ENCODE measurements at places on chromosomes 6 and 20. TPM values are rescaled to one million over a fixed set of nuclear protein-coding genes. Genes with fewer than 3 reads are reported as not detected.

DNA sequence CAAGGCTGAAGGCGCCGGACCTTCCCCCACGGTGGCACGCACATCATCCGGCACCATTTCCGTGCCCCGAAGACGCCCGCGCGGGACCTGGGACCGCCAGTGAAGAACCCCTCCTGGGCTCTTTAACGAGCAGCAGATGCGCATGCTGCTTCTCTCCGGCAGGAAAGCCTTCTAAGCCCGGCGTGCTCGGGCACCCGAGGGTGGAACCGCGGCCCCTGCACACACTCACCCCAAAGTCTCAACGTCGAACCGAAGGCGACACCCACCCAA is 240 bp downstream of the FOXQ1 start:
- DNase-seq = no peak

MAFB gene
- total RNA-seq = 82.9 TPM

CAPN11 gene
- total RNA-seq = not detected

APMAP gene
- total RNA-seq = 38.4 TPM

GMPR gene
- total RNA-seq = 62.1 TPM

- DNase-seq = no peak
Observed at GRCh38 chr6:28215425-28215824, 9.7 kb upstream of the ZSCAN9 start.

PHACTR1 gene
- 42.9 TPM for total RNA-seq

ZNF311 gene
- 0.27 TPM for total RNA-seq

LIN28B gene
- not detected for total RNA-seq

DNA sequence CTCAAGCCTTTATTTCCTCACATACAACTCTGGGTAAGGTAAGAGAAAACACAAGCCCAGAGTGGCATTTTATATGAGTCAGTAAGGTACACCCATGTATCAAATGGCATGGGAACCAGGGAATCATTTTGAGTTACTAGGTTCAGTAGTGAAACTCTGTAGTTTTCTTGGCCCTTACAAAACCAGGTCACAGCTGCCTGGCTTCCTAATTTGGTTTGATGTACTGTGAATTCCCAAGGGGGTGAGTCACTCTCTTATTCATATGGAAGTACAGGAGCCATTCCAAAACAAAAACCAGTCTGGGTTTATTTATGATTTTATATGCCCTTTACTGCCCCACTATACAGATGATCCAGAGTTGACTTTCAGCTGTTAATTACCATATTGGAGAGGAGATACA is 70.7 kb downstream of the PDE7B start:
- no peak for DNase-seq

- DNase-seq = no peak
Observed at GRCh38 chr6:166031275-166031674, 136.4 kb downstream of the TBXT start.

GRCh38 chr20:44083220-44083933 is 103.6 kb downstream of the JPH2 start:
- DNase-seq = no peak

DNA sequence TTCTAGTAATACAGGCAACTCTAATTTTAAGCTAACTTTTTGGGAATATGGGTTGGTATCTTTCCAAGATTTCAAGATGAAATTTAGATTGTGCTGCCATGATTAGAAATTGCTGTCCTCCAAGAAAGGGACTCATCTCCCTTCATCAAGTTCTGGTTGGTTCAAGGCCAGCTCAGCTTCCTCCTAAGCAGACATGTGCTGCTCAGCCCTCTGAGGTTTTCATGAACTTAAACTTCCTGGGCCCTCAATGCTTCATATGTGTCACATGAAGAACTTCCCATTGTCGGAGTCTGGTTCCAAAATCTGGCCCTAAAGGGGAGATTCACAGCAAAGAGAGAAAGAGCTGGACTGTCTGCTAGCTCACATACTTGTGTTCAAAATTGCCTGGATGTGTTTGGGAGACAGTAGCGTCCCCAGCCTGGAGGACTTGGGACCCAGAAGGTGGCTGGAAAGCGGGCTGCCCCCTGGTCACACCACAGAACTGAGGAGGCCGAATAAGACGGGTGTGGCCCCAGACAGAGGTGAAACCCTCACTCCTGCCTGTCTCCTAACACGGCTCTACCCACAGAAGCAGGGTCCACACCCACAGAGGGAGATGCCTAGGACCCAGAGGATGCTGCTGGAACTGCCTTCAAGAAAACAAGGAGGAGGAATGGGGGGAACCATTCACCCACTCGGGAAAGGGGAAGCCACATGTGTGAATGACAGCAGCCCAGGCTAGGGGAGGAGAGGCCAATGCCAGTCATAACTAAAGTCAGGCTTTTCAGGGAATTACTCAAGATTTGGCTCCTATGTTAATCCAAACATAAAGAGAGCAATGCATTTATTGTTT is 54.3 kb upstream of the GPR31 start:
- DNase-seq = no peak

DNA sequence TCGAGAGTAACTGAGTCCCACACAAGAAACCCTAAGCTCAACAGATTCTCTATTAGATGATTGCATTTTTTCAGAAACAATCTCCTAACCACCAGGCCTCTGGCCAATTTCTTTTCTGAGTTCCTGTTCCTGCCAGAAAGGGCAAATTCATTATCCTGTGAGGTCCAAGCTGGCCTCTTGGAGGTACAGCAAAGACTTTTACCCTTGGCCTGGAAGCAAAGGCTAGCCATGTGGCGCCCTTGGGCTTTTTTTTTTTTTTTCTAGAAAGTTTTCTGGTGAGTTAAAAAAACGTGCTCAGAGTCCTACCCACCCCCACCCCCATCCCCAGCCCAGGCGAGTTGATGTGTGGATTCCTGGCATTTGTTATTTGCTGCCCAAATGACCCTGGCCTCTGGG is 59.0 kb upstream of the EEF1A1 start:
- no peak for DNase-seq

- DNase-seq = no peak
Observed at GRCh38 chr6:40788661-40789655, 201.8 kb upstream of the LRFN2 start.

BAK1 gene
- total RNA-seq = 13.8 TPM

DNA sequence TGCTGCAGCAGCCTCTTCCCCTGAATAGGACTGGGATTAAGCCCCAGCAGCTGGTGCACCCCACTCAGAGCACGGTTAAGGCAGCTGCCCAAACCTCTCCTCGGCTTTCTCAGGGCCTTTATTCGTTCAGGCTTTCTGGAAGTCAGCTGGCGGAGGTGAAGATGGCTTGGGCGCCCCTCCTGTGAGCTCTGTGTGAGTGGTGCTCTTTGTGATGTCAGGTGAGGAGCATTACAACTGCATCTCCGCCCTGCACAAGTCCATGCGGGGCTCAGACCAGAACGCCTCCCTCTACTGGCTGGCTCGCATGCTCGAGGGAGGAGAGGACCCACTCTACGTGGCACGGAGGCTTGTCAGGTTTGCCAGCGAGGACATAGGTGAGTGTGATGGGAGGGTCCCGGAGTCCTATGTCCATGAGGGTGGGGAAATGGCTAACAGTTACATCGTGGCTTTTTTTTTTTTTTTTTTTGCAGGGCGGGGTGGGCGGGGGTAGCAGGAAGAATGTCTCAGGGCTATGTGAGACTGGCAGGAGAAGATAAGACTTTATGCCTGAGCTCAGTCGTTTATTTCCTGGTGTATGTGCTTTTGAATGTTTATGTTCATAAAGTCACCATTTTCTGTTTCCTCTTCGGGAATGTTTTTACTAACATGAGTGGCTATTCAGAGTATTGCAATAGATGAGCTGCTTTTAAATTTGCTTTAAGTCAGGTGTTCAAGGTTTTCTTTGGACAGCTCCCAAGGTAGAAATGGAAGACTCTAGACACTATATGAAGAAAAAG is 18.2 kb downstream of the WRNIP1 start:
- DNase-seq = no peak

DNA sequence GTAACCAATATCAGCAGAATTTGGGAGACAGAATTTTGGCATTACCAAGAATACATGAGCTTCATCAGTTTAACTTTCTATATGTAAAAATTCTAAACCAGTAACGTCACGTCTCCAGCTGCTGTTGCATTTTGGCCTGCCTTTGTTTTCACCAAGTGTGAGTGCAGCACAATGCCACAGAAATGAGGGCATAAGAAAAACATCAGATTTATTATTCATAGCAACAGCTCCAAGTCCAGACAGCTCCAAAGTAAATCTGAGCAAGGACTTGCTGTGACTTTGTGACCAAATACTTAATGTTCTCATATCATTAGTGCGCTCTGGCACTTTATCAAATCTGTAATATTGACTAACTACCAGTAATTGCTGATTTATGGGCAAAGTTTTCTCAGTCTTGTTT is 11.0 kb upstream of the FBXL4 start:
- no peak for DNase-seq

DNA sequence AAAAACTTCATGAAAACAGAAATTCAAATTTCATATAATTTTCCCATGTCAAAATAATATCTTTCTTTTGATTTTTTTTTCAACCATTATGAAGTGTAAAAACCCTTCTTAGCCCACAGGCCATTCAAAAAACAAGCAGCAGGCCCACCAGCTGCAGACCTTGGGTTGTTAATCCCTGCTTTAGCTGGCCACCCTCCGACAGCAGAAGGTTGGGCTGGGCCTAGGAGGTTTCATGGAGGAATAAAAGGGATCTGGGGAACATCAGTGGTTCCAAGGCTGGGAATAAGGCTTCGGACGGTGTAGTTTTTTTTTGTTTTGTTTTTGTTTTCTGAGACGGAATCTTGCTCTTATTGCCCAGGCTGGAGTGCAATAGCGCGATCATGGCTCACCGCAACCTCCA is 3.6 kb upstream of the HSP90AB1 start:
- DNase-seq = no peak

GRCh38 chr6:25302151-25302550 is 23.0 kb downstream of the CARMIL1 start:
- DNase-seq = no peak
